ENCODE measurements at places on chromosomes 2 and 18. TPM values are rescaled to one million over a fixed set of nuclear protein-coding genes. Genes with fewer than 3 reads are reported as not detected.

Gene GPC1
- total RNA-seq = 73.2 TPM

Gene SERPINB11
- 8.6 TPM for total RNA-seq

Gene NRP2
- total RNA-seq = 65.6 TPM

Gene VWA3B
- not detected for total RNA-seq

GRCh38 chr2:162210385-162210784 lies 32.9 kb downstream of the FAP start:
- H3K36me3 ChIP-seq = no peaks in the 10 kb centered on the region
- H3K4me3 ChIP-seq = no peak overlapping the region
- no peak for DNase-seq
- no peak overlapping the region for H3K27ac ChIP-seq
- H3K27me3 ChIP-seq = no peaks in the 10 kb centered on the region
- no peaks in the 10 kb centered on the region for H3K4me1 ChIP-seq

Gene PLGLB1
- 2.2 TPM for total RNA-seq

Gene PKDCC
- total RNA-seq = 146 TPM
